ENCODE measurements at places on chromosomes 2 and 18. TPM values are rescaled to one million over a fixed set of nuclear protein-coding genes. Genes with fewer than 3 reads are reported as not detected.

- peak; percentile 41 for DNase-seq
Observed at GRCh38 chr2:239162141-239162821, 238.5 kb downstream of the HDAC4 start.

MYO5B gene
- total RNA-seq: 16.1 TPM

DNA sequence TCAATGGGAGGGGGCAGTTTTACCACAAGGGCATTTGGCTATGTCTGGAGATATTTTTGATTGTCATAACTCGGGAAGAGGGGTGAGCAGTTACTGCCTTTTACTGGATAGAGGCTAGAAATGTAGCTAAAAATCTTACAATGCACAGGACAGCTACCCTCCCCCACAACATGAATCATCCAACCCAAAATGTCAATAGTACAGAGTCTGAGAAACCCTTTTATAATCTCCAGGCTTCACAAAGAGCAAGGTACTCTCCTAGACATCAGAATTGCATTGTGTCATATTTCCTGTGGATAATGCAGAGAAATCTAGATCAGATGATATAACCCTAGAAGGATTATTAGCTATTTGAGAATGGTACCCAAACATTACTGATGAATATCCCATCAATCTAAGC, 277.1 kb upstream of the NRP2 start:
- no peak for DNase-seq

DNA sequence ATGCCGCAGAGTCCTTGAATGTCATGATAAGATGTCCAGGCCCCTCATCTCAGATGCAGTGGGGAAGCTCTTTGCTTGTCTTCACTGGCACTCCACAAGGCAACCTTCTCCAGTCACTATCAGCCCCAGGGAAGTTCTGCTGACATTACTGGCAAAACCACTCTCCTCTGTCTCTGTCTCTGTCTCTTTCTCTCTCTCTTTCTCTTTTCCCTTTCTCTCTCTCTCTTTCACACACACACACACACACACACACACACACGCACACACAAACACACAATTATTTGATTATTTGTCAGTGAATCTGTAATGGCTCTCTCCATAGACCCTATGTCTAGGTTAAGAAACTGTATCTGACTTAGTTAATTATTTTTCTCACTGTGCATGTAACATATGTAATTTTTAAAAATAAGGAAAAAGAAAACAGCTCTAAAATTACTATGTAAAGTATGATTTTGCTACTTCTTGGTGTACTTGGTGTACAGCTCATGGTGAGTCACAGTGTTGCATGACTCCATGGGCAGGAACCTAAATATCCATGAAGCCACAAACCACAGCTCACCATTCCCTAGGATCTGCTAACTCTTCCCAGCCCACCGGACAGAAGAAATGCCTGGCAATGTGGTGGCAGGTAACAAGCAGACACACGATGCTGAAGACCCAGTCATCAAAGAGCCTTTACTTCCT, 594.9 kb upstream of the ID2 start:
- no peak for DNase-seq

UGT1A3 gene
- total RNA-seq: 52.8 TPM

GRCh38 chr2:64404743-64405142, 49.2 kb upstream of the LGALSL start:
- peak; percentile 90 for DNase-seq

CNDP1 gene
- total RNA-seq: 66.3 TPM

DNA sequence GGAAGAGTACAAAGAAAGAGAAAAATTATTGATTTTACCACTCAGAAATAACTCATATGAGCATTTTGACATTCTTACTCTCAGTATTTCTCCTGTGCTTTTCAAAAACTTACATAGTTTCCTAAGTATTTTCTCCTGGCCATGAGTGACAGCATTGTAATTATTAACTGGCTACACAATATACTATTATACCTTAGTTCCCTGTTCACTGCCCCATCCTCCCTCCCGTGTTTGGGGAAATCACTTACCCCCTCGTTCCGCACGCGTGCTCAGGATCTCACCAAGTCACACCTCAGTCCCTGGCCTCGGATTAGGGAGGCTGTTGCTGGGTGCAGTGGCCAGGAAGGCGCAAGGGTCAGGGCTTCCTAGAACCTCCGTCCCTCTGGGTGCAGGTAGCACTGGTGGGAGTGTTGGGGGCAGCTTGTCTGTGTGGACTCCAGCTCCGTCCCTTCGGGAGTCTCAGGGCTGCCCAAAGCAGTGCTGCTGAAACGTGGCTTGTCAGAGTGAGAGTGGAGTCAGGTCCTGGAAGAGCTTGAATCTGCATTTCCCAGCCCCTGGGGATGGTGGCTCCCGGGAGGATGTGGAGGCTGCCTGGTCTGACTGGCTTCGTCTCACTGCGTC, 23.2 kb downstream of the ATG4B start:
- DNase-seq: no peak

NEB gene
- total RNA-seq: 0.91 TPM

VWA3B gene
- 0.18 TPM for total RNA-seq

Measured in left lobe of liver (tissue), 2 donors.